ENCODE measurements at places on chromosomes 16 and 17.

- DNase-seq = peak; percentile 46
Observed at GRCh38 chr17:21330436-21331160, 45.6 kb upstream of the KCNJ12 start.

- DNase-seq = no peak
Observed at GRCh38 chr17:80060644-80061043, 24.2 kb downstream of the CCDC40 start.

- no peak for DNase-seq
Observed at GRCh38 chr16:4407543-4408322, 8.7 kb downstream of the CORO7 start.

- no peak for DNase-seq
Observed at GRCh38 chr16:5870886-5871691, 773.5 kb upstream of the EEF2KMT start.

GRCh38 chr16:19753815-19754643 lies 36.0 kb downstream of the IQCK start:
- DNase-seq = no peak

- no peak for DNase-seq
Observed at GRCh38 chr17:81166033-81166492, at the start of gene AATK. TSS of gene AATK (minus strand) at chr17:81166221. CDS start at chr17:81165992, 229 bp downstream.

DNA sequence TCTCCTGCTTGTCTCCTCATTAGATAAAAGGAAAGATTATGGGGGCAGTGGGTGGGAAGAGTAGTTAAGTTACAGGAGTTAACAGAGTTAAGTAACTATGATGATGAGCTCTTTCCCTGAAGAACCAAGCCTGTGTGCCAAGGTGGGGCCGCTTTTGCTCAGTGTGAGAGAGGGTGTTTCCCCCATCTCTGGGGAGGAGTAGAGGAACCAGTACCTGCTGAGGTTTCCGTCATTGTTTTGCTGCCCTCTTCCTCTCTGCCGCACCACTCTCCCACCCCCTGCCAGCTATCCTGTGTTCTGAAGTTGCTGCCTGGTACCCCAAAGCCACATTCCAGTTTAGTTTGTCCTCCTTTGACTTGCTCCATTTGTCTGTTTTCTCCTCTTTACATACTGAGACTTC lies 20.8 kb upstream of the KRT10 start:
- no peak for DNase-seq

- no peak for DNase-seq
Observed at GRCh38 chr16:89122322-89122851, 28.7 kb downstream of the ACSF3 start.

- DNase-seq = no peak
Observed at GRCh38 chr17:54933921-54934320, 33.3 kb downstream of the TOM1L1 start.

DNA sequence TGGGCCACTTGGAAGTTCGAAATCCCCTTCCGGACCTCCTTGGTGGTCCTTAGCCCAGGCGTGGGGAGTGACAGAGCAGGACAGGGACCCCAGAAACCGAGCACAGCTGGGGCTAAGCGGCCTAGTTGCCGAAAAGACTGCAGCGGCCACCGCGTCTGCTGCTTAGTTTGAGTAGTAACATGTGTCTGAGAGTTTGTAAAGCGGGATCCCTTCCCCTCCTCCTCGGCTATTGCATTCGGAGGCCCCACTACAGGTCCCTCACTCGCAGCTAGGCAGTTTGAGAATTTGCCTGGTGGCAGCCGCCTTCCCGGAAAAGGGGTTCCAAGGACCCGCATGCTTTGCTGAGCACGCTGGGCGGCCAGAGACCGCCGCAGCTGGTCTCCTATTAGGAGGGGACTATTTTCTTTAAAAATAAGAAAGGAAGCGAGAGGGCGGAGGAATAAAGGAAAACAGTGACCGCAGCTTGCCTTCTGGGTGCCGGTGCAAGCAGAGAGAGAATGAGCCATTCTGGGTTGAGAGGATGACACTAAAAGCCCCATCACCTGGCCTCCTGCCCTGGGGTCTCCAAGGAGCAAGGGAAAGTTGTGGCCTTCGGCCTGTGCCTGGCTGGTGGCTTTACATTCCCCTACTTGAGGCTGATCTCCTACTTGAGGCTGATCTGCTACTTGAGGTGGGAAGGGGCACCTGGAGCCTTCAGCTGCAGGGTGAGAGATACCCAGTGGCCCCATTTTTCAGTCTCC lies 1.1 kb upstream of the HOXB5 start:
- no peak for DNase-seq

GRCh38 chr17:28511858-28512461 lies 5.8 kb downstream of the FOXN1 start:
- no peak for DNase-seq

- DNase-seq = no peak
Observed at GRCh38 chr17:31068291-31068690, 26.5 kb upstream of the NF1 start.

DNA sequence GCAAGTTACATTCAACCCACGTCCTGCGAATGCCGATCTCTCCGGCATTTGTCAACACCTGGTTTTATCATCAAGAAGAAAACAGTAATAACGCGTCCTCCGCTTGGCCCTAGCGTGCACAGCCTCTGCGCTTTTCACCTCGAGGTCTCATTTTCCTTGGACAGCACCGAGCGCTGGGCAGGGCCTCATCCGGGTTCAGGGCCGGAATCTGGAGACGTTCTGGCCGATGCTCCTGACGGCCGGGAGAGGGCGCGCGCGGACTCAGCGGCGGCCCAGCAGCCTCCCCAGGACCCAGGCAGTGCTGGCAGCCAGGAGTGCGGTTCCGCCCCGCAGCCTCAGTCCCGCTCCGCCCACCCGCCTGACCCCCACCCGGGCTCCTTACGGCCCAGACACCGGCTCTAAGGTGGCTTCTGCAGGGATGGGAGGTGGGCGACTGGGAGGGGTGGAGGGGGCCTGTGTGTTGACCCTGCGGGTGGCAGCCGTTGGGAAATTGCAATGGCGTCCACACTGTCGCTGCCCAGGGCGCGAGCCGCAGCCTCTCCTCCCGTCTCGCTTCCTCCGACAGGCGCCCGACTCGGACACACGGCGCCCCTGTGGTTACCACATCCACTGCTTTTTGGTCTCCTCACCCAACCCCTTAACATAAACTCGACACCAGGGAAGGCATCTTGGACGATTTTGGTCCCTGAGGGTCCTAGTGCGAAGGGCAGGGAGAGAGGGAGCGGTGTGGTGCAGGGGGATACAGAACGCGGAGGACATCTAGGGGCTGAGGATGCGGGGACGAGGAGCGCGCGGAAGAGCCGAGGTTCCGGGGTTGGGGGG lies 7.4 kb upstream of the FLYWCH1 start:
- DNase-seq = peak; percentile 95

DNA sequence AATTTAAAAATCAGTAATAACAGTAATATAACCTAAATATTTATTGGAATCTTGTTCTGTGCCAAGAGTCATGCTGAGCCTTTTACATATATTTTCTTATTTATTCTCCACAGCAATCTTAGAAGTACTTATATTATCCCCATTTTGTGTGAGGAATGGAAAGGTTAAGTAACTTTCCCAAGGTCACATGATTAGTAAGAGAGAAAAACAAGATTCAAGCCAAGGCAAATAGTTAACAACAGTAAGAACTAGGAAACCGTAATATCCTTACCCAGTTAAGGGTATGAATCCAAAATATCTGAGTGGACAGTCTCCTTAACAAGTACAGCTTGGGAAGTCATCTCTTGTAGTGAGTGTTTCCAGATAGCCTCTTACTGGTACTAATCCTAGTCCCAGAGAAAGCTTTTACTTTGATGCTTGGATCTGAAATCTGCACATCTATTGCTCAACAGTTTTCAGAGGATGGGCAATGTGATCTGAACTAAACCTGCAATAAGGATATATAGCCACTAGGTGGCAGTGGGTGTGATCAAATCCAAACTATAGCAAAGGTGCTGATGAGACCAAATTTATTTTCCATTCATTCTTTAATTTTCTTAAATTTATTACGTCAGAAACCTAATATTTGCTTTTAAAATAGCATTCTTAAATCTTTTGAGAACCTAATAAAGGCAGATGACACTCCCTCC lies 23.3 kb downstream of the SHISA6 start:
- DNase-seq = no peak

- no peak for DNase-seq
Observed at GRCh38 chr17:31786796-31787481, 72.1 kb downstream of the COPRS start.

GRCh38 chr16:85245307-85246172 lies 133.3 kb upstream of the CIBAR2 start:
- no peak for DNase-seq

- no peak for DNase-seq
Observed at GRCh38 chr16:88754109-88754911, 30.7 kb downstream of the PIEZO1 start.
